ENCODE measurements at places on chromosomes 2 and 18.

GRCh38 chr2:120913972-120914838 is 178.5 kb downstream of the GLI2 start:
- no peak for DNase-seq

DNA sequence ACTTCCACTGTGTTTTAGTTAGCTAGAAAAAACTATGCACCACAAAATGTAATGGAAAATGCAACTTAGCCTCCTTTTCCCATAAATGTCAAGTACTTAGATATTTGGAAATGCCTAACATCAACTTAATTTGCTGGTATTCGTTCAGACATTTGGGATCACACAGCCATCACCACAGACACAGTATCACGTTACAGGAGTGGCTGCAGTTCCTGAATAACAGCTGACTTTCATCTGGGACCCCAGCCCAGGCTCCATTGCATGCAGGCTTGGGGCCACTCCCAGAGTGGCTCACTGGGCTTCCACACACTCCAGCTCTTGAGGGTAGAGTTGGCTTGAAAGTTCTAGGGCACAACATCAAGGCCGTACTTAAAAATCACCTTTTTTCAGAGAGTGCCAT is 9.3 kb downstream of the TMEM182 start:
- DNase-seq: peak; percentile 10

DNA sequence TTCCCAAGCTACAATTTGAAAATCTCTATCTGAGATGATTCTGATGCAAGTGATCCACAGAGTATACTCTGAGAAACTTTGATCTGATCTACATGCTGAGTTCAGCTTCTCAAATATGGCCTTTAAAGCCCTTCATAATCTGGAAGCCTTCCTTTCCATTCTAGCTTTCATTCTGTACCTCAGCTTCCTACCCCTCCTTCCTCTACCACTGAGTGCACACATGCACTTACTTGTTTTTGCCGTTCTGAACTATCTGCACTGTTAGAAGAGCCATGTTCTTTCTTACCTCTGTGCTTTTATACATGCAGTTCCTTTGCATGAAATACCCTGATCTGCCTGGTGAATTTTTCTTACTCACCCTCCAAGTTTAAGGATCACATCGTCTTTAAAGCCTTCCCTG is 25.0 kb downstream of the REL start:
- DNase-seq: no peak

GRCh38 chr18:22424565-22424963 is 6.8 kb upstream of the CTAGE1 start:
- DNase-seq: no peak

All from fibroblast of skin of right quadriceps (primary cell).